ENCODE measurements at places on chromosomes 5 and 9.

GRCh38 chr9:127854184-127854806, at the start of gene ENG:
ENG (minus strand) TSS chr9:127854658; CDS start chr9:127854355, 303 bp downstream.
- peak; percentile 90 for DNase-seq

DNA sequence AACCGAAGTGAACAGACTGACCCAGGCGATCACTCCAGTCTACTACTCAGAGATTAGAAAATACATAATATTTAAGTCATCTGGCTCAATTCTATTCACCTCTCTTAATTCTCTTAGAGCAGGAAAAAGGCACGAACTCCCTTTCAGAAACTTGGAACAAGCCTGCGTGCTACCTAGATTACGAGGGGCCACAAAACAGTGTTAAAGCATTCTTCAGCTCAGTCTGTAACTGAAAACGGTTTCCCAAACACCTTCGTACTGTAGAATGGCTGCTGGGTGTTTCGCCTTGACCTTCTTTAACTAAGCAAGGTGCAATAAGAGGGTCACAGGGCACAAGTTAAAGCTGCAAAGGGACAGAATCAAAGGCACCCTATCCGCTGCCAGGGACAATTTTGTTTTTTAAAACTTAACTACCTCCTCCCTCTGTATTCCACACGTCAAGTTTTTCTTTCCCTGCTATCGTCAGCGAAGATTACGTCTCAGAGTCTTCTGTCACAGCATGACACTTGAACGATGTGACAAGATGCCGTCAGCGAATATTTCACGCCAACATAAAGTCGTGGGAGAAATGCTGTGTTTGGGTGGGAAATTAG, 687 bp downstream of the LYSMD3 start:
- no peak for DNase-seq

DNA sequence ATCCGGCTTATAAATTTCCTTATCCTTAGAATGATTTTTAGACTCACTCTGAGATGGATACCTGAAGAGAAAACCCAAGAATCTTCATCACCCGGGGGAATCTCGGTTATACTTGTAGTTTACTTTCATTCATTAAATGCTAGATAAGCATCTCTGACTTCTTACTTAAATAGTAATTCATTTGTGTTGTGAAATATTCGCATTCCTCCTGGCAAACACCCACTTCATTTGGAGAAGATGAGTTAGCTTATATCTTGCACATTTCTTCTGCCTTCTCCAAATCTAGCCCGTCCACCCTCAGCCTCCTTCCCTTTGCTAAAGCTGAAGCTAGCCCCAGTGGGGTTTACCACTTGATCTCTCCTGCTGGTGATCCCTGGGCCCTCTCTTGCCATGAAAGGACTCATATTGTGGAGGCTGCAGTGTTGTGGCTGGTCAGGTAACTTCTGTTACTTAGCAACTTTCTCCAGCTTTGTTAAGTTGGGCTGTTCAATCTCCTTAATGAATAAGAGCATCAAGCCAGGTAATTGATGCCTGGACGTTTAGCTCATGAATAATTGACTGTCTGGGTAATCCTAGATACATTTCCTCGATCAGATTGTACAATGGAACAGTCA, 11.3 kb upstream of the POU4F3 start:
- no peak for DNase-seq

DNA sequence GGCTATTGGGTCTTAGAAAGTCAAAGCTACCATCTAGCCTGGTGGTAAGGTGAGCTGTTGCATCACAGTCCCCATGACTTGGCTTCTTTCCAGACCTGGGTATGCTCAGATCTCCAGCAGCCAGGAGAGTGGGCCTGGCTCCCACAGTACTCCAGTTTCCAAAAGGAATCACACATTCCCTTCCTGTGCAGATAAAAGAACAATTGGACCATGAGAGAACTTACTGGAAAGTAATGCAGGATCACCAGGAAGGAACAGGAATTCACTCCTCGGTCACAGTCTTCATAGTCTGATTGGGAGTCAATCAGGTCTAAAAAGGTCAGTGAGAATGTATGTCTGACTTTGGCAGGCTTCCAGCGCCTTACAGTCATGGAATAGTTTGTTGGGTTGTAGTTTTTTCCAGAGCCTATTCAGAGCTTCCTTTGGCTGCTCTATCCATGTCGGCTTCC, 47.8 kb upstream of the CD180 start:
- no peak for DNase-seq

DNA sequence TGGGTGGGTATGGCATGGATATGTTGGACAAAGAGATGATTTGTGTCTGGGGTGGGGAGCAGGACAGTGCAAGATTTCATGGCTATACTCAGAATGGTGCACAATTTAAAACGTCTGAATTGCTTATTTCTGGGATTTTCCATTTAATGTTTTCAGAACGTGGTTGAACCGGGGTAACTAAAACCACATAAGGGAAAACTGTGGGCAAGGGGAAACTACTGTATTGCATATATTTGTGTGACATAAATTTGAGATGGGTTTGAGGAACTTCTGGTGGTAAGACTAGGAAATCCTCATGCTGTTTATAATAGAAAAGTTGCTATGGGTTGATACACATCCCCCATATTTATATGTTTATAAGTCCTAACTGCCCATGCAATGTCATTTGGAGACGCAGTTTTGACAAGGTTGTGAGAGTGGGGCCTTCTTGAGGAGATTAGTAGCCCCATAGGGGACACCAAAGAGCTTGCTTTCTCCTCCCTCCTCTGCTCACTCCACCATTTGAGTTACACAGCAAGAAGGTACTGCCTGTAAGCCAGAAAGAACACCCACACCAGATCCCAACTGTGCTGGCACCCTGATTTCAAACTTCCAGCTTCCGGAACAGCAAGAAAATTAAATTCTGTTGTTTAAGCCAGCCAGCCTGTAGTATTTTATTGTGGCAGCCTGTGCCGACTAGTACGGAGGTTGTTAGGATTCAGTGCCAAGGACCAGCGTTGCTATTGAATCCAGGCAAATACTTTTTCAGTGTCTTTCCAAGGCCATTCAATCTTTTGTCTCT, 2118.9 kb downstream of the MAT2B start:
- DNase-seq = no peak

- DNase-seq = no peak
Observed at GRCh38 chr5:57414857-57415256, 67.8 kb downstream of the ACTBL2 start.

- DNase-seq = peak; percentile 68
Observed at GRCh38 chr5:135565725-135566421, 12.9 kb downstream of the CXCL14 start.

DNA sequence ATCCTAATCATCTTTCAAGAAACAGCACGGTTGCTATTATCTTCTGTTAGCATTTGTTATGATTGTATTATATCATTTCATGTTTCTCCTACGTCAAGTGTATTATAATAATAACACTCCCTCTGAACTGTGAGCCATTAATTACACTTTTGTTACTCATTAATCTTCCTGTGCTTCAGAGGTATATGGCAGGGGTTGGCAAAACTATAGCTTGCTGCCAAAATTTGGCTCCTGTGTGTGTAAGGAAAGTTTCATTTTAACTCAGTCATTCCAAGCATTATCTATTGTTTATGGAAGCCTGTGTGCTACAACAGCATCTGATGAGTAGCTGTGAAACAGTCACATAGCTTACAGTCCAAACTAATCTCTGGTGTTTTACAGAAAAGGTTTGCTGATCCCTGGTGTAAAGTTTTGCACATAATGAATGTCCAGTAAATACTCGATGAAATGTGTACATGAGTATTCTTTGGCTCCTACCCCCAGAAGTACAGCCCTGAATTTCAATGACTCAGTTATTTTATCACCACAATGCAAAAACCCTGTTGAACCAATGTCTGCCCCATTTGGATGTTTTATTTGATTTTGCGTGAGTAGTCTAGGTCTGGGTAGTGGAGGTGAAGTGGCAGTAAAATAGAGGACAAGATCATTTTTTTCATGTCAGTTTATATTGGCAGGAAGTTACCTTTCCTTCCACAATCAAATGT, 648.2 kb downstream of the MAT2B start:
- DNase-seq = no peak

DNA sequence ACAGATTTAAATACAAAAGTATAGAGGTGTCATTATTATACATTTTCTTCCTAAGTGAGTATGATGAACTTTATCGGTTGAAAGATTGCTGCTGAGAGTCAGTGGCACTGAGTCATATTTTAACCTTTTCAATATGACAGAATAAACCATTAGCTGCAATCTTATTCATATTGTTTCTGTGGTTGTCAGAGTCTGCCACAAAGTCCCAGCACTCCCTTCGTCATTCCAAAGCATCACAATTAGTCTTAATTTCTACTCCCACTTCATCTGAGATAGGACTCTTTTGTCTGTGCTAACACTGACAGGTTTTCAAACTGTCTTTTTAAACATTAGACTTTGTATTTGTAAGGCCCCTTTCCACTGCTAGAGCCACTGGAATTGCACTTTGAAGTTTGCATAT, 656.9 kb downstream of the MTRR start:
- no peak for DNase-seq

GRCh38 chr9:34046784-34047379, 1.8 kb downstream of the UBAP2 start:
- DNase-seq = no peak

GRCh38 chr9:34289159-34289558, 39.9 kb downstream of the KIF24 start:
- DNase-seq = no peak

GRCh38 chr9:14782286-14783051, 59.9 kb upstream of the CER1 start:
- DNase-seq = no peak
